ENCODE measurements at places on chromosomes 4 and X. TPM values are rescaled to one million over a fixed set of nuclear protein-coding genes. Genes with fewer than 3 reads are reported as not detected.

TEX13C gene
- not detected for total RNA-seq

PORCN gene
- total RNA-seq, result 15.8 TPM

ZFYVE28 gene
- total RNA-seq, result 2.6 TPM

SYNPO2 gene
- total RNA-seq, result 1.0 TPM

BTC gene
- total RNA-seq, result 1.1 TPM

AFM gene
- total RNA-seq, result not detected

RNF128 gene
- total RNA-seq, result not detected

LUZP4 gene
- total RNA-seq, result not detected

HSFX4 gene
- total RNA-seq, result 0.09 TPM

HSFX3 gene
- total RNA-seq, result not detected

MAPK10 gene
- 0.42 TPM for total RNA-seq

ASMT gene
- 0.15 TPM for total RNA-seq

MMRN1 gene
- not detected for total RNA-seq

ARHGAP6 gene
- not detected for total RNA-seq

CXorf49 gene
- total RNA-seq, result not detected

GAGE12J gene
- total RNA-seq, result not detected

SMIM20 gene
- total RNA-seq, result 24.3 TPM

NXF2 gene
- total RNA-seq, result not detected

ZNF157 gene
- 0.05 TPM for total RNA-seq

SLC25A6 gene
- total RNA-seq, result 467 TPM

TKTL2 gene
- total RNA-seq, result not detected

FAM184B gene
- 0.02 TPM for total RNA-seq

SPANXA1 gene
- total RNA-seq, result 0.23 TPM

SLC9B1 gene
- not detected for total RNA-seq

DDIT4L gene
- 0.21 TPM for total RNA-seq

BRCC3 gene
- 26.7 TPM for total RNA-seq

FAT4 gene
- 1.8 TPM for total RNA-seq

CLDN24 gene
- total RNA-seq, result not detected

MGAT4D gene
- total RNA-seq, result not detected

TASL gene
- not detected for total RNA-seq

PLK4 gene
- total RNA-seq, result 13.2 TPM

PRDM8 gene
- 0.21 TPM for total RNA-seq

TRPC5OS gene
- total RNA-seq, result not detected

TMEM164 gene
- 106 TPM for total RNA-seq

ARMCX2 gene
- 0.05 TPM for total RNA-seq

OPRPN gene
- total RNA-seq, result not detected

MAGEA3 gene
- 5.0 TPM for total RNA-seq

UGT2A2 gene
- not detected for total RNA-seq

ASB11 gene
- not detected for total RNA-seq

LDOC1 gene
- total RNA-seq, result 91.3 TPM

DGAT2L6 gene
- total RNA-seq, result not detected

BMP3 gene
- not detected for total RNA-seq

MAGEA9B gene
- not detected for total RNA-seq

SMR3B gene
- not detected for total RNA-seq

SMAD1 gene
- total RNA-seq, result 9.8 TPM

SPIN3 gene
- 6.3 TPM for total RNA-seq

MOB1B gene
- total RNA-seq, result 5.6 TPM

GYPA gene
- not detected for total RNA-seq

SSX2B gene
- total RNA-seq, result not detected

NLGN3 gene
- 0.97 TPM for total RNA-seq

KLF3 gene
- total RNA-seq, result 13.8 TPM

RAB39B gene
- total RNA-seq, result 0.83 TPM

APLN gene
- total RNA-seq, result 0.82 TPM

CT45A5 gene
- total RNA-seq, result not detected

TCEAL4 gene
- 157 TPM for total RNA-seq

ARHGAP36 gene
- total RNA-seq, result not detected

ARX gene
- total RNA-seq, result 0.38 TPM

All from A549 treated with Hydrocortisone at 1 μM for 4 hours (cell line).